ENCODE measurements at places on chromosomes 5 and 9. TPM values are rescaled to one million over a fixed set of nuclear protein-coding genes. Genes with fewer than 3 reads are reported as not detected.

CYSRT1 gene
- 2.7 TPM for total RNA-seq

CD274 gene
- total RNA-seq: 1.6 TPM

LAMC3 gene
- total RNA-seq: 2.1 TPM

ASS1 gene
- total RNA-seq: 20.4 TPM

SPATA31A1 gene
- total RNA-seq: not detected

ACTBL2 gene
- total RNA-seq: 0.03 TPM

IRX2 gene
- 1.6 TPM for total RNA-seq

TBC1D2 gene
- 8.2 TPM for total RNA-seq

PKD2L2 gene
- not detected for total RNA-seq
